Stimulated activated CD4-positive, alpha-beta T cell treated with anti-CD3 and anti-CD28 coated beads, Interleukin-1b, Interleukin-23, amount 100 ng/mL, for 1 hour (primary cell): ENCODE measurements at places on chromosomes 6 and 20.

- DNase-seq, result no peak
Measured at GRCh38 chr20:46111028-46111835, 6.9 kb upstream of the CD40 start.

GRCh38 chr20:40775561-40776146, 86.6 kb upstream of the MAFB start:
- no peak for DNase-seq

DNA sequence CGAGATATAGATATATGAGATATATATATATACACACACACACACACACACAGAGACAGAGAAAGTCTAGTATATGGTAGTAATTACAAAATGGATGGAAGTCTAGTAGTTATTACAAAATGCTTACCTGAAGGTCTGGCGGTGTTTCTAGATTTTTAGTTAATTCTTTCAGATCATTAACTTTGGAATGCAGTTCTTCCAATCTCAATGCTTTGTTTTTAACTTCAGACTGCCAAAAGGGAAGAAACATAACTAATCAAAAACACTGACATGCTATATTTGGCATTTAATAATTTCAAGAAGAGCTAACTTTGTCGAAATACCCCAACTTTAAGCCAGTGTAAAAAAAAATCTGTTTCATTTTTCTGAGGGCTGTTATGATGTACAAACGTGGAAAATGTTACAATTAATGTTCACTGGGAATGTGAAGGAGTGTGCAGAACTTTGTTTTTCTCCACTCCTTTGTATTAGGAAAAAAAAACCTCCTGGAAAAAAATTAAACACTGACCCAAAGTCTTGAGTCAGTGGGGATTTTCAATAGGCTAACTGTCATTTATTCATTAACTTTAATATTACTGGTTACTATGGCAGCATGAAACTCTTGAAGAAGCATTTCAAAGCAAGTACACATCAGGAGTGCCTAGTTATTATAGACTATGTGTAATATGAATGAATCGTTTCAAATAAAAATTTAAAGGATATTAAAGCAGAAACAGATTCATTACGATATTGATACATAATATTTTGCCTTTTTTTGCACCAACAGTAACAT, 232.9 kb downstream of the SYNE1 start:
- no peak for DNase-seq

GRCh38 chr6:138219901-138220300, 1.6 kb upstream of the PBOV1 start:
- DNase-seq, result no peak

DNA sequence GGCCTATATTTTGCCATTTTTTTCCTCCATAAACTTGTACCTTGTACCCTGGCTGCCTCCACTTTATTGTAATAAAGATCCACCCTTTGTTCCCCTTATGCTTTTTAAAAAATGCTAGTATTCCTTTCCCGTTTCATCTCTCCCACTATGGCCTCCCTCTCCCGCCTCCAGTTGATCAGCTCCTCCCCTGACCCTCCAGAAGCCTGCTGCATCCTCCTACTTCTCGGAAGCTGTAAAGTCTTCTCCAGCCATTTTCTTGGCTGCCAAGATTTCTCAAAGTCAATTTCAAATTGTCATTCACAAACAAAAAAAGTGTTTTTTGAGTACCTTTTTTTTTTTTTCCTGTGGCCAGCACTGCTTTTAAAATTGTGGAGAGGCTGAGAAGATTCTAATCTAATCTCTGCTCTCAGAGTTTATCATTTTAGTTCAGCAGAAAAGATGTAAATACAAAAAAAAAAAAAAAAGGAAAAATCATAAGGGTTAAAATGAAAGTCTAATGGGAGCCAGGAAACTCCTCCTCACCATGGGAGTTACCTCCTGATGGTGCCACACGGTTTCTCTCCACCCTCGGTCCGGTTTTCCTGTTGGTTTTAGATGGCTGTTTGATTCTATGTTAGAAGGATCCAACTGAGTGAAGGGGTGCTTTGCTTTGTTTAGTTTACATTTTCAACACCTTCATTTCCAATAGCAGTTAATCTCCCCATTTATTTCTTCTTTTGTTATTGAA, 103.0 kb upstream of the KCNK16 start:
- DNase-seq, result no peak

DNA sequence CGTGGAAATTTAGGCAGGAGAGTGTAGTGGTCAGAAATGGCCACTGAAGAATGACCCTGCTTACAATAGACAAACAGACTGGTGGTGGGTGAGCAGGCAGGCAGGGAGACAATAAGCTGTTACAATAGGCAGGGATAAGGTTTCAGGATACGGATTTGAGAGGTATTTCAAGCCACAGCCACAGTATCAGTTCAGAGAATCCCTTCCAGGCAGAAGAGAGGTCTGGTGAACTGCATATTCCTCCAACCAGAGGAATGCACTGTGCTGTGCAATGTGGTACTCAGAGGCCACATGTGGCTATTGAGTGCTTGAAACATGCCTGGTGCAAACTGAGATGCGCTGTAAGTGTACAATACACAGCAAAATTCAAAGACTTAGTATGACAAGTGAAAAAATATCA, 20.6 kb downstream of the RMND1 start:
- DNase-seq, result no peak

GRCh38 chr6:20208687-20209378, 3.4 kb downstream of the MBOAT1 start:
- DNase-seq, result no peak

GRCh38 chr20:19784511-19785172, 26.6 kb downstream of the RIN2 start:
- DNase-seq, result no peak

- DNase-seq, result no peak
Measured at GRCh38 chr6:25280344-25281074, 1.3 kb downstream of the CARMIL1 start.

DNA sequence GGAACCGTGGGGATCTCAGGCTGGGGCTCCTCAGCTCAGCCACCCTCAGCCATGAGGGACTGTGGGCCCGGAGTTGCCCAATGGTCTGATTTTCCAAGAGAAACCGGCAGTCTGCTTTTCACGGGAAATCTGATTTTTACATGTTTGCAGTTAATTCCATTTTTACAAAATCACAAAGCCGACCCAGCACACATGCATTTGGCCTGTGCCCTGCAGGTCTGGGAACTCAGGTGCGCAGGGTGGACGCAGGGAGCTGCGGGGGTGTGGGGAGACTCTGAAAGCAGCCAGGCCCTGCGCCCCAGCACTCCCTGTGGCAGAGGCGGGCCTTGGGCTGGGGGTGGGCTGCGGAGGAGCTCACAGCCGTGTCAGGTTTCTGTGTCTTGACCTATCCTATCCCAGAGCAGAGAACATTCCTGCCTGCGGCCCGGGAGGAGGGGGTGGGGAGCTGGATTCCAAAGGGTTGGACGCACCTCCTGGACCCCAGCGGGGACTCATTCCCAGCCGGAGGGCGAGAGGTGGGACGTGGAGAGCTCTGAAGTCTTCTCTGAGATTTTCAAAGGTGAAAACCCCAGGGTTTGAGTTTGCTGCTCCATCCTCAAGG, 60.6 kb downstream of the ADNP start:
- DNase-seq, result no peak

- DNase-seq, result no peak
Measured at GRCh38 chr6:70107852-70108629, 194.8 kb downstream of the COL9A1 start.

DNA sequence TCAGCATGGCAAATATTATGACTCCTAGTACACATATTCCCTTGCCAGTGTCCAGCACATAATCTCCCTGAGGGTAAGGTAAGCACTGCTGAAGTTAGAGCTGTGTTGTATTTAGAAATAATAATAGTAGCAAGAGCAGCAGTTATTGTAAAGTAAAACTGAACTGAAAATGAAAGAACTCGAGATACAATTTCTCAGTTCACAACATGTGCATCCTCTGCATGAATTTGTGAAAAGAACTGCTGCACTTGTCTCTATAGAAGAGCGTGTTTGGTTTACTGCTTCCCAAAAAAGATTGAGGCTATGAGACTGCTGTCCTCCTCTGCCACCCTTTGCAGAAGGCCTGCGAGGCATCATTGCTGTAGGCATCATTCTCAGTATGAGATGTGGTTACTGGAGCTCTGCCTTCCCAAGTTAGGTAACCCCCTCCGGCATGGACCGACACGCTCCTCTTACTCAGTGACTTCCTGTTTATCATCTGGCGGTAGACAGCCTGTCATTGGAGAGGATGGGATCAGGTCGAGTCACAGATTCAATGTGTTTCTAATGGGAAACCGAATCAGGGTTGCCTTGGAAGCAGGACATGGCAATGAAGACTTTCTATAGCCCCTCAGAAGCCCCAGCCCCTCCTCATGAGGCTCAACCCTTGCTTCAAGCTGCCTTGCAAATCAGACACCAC, 48.1 kb downstream of the SLC24A3 start:
- DNase-seq, result no peak

- DNase-seq, result no peak
Measured at GRCh38 chr6:73644941-73645591, 8.7 kb downstream of the SLC17A5 start.

DNA sequence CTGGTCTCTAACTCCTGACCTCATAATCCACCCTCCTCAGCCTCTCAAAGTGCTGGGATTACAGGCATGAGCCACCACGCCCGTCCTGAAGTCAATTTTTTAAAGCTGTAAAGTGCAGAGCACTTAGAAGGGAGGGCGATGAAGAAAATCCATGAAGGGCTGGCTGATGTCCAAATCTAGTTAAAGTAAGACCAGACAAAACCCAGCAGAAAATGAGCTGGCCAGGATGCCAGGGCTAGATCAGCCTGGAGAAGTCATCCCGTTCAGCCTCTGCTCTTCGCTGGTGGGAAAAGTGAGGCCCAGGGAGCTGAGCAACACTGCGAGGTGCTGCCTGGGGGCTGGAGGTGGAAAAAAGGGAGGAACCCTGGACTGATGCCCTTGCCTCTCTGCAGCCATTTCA, 3.1 kb downstream of the BPIFB4 start:
- no peak for DNase-seq

DNA sequence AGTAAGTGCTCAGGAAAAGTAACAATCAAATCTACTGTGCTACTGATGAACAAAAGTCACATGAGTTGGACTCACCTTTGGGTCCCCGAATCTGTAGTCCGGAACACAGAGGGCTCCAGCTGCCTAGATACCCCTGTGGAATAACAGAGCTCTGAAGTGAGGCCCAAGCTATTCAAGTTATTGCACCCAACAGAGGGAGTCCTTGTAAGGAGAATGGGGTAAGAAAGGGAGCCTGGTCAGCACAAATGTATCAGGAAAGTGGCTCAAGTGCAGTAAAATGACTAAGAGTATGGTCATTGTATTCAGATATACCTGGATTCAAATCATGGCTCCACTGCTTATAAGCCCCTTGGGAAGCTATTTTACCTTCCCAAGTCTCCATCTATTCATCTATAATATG, 20.9 kb downstream of the EDN1 start:
- DNase-seq, result no peak

DNA sequence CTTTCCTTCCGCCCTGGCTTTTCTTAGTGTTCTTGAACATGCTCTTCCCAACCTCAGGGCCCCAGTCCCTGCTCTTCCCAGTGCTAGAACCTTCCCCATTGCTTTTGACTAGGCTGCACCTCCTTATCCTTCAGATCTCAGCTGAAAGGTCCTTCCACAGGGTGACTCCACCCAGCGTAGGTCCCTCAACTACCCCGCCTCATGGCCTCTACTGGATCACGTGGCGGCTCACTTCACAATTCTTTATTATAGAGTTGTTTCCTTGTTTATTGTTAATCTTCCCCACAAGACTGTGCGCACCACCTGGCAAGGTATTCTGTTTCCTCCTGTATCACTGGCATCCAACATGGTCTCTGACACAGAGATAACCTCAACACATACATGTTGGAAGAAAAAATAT, 31.2 kb downstream of the TTLL9 start:
- no peak for DNase-seq

DNA sequence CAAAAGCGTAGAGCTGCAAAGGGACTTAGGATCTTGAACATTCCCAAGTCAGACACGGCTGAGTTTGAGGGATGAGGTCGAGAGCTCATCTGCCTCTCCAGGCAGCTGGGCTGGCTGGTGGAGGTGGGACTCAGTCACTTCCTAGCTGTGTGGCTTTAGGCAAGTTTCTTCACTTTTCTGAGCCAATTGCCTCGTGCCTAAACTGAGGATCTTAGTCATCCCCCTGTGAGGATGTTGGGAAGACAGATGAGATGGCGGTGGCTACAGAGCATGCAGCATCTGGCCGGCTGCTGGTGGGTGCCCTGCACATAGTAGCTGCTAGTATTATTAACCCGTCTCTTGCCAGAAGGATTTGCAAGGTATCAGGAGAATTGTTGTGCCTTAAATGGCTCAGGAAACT, 27.5 kb downstream of the TFAP2C start:
- no peak for DNase-seq

DNA sequence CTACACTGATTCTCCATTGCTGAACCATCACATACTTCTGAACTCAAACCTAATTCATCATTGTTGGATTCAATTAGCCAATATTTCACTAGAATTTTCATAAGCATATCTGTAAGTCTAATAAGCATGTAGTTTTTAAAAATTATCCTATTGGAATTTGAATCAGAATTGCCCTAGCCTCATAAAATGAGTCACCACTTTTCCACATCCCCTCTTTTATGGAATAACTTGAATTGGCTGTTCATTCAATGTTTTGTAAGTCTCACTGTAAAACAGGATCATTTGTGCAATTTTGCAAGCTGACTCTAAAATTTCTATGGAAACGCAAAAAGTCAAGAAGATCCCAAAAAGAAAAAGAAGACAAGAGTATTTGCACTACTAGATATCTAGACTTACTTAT, 141.0 kb downstream of the HACE1 start:
- no peak for DNase-seq

- DNase-seq, result no peak
Measured at GRCh38 chr20:699811-700338, 24.3 kb upstream of the SCRT2 start.

GRCh38 chr6:119226089-119226488, 123.5 kb downstream of the MAN1A1 start:
- no peak for DNase-seq

DNA sequence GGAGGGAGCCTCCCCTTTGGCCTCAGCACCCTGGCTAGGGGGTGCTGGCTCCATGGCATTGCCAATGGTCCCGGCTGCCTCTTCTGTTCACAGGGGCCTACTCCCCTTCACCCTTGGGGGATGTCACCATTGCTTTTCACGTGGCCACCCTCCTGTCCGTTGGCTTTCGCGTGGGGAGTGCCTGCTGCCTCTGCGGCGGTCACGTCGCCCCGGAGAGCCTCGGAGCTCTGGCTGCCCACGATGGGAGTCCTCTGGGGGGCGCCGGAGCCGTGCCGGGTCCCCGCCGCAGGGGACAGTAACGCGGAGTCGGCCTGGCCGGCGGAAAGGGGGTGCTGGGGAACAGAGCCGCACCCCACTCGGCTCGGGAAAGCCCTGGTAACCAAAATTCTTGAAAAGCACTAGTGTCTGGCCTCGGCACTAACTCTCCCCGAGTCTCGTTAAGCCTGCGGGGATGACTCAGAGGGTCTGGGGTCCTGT, 661 bp upstream of the HEBP2 start:
- DNase-seq, result no peak

GRCh38 chr6:158756126-158756525, 63.0 kb downstream of the EZR start:
- no peak for DNase-seq
